ENCODE measurements at places on chromosomes 13 and 19. TPM values are rescaled to one million over a fixed set of nuclear protein-coding genes. Genes with fewer than 3 reads are reported as not detected.

The CRB3 gene
- total RNA-seq: 79.1 TPM

The IZUMO2 gene
- total RNA-seq: not detected

The ZNF888 gene
- total RNA-seq: 5.8 TPM

The KLK12 gene
- total RNA-seq: not detected

The CLEC4M gene
- not detected for total RNA-seq

The ADGRL1 gene
- total RNA-seq: 4.7 TPM

The FFAR1 gene
- total RNA-seq: not detected

The PGLYRP2 gene
- not detected for total RNA-seq

The GDF15 gene
- total RNA-seq: 20.4 TPM

The ZNF20 gene
- 2.5 TPM for total RNA-seq

The ZNF17 gene
- total RNA-seq: 4.1 TPM

The ZNF529 gene
- 6.3 TPM for total RNA-seq

The PODNL1 gene
- total RNA-seq: 0.49 TPM
